Left forelimb (tissue), 1 donor: ENCODE measurements at places on chromosomes 2 and 18.
A peak's percentile ranks its signal among the peaks of the same experiment; 100 is the strongest.

- no peak for DNase-seq
Measured at GRCh38 chr18:47050468-47050867, 15.0 kb upstream of the ELOA2 start.

GRCh38 chr2:234841321-234842015 is 110.3 kb upstream of the SH3BP4 start:
- no peak for DNase-seq

DNA sequence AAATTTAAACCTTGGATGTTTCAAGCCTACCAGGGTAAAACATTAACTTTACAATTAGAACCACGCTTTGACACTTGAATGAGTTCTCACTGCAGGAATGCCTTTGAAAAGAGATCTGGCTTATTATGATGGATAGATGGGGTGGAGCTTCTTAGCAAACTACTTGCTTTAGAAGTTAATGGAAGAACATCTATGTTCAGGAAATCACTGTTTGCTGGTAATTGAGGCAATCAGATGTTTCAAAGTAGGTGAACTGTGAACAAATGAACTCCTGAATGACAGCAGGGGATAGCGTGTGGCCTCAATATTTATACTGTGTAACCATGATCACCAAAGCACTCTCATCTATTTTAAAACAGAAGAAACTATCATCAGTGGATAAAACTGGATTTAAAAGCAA is 383.6 kb downstream of the PIK3C3 start:
- no peak for DNase-seq

- DNase-seq = no peak
Measured at GRCh38 chr2:225737556-225737955, 338.0 kb downstream of the NYAP2 start.

- DNase-seq = no peak
Measured at GRCh38 chr2:54773233-54773632, 49.8 kb downstream of the EML6 start.

GRCh38 chr2:41644936-41645335 is 402.9 kb upstream of the PKDCC start:
- no peak for DNase-seq

DNA sequence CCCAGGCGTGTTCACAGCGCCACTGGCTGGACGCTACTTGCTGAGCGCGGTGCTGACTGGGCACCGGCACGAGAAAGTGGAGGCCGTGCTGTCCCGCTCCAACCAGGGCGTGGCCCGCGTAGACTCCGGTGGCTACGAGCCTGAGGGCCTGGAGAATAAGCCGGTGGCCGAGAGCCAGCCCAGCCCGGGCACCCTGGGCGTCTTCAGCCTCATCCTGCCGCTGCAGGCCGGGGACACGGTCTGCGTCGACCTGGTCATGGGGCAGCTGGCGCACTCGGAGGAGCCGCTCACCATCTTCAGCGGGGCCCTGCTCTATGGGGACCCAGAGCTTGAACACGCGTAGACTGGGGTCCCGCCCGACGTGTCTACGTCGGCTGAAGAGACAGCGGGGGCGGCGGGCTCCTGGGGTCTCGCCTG is 891 bp upstream of the KHK start:
- no peak for DNase-seq

GRCh38 chr2:9168821-9169221 is 37.8 kb upstream of the ASAP2 start:
- DNase-seq = no peak

DNA sequence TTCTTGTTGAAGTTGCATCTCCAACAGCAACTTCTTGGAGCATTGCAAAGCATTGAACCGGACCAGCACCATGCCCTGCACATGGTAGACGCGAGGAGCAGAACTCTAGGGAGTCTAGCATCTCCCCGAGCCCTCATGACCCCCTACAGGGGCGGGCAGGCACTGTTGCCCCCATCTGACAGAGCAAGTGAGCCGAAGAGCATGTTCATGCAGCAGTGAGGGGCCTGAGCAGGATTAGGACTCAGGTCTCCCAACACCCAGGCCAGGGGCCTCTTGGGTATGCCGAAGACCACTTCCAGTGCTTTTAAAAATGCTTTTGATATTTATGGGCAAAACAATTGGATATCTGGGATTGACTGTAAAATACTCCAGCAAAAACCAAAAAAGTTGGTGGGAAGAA is 163.3 kb downstream of the TFCP2L1 start:
- DNase-seq = no peak

GRCh38 chr2:1162768-1163584 is 212.3 kb downstream of the SNTG2 start:
- DNase-seq = no peak

DNA sequence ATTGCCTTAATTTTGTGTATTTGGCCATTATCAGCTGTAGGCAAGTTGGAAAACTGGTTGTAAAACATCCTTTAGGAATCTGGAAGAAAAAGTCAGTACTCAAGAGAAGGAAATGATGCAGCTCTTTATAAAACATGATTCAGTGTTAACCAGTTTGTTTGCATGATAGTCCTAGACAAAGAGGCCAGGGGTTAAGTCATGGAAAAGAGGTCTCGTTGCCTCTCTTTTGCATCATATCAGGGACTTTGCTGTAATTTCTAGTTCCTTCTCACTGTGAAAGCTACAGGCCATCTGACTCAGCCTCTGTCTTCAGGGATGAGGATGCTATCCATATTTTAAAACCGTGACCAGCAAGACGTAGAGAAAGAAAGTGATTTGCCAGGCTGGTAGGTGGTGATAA is 38.0 kb downstream of the NPAS2 start:
- no peak for DNase-seq

DNA sequence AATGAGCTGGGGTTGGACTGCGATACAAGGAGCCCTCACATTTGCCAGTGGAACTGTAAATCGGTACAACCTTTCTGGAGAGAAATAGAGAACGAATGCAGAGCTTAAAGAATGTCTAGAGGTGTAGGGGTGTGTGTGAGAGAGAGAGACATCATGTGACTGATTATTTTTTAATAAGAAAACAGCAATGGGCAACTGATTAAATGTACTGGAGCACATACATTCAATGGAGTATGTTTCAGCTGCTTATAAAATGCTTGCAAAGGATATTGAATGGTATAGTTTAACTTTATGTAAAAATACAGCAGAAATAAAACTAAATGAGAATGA is 391 bp upstream of the TMEM17 start:
- no peak for DNase-seq

GRCh38 chr2:205699515-205700289 is 17.4 kb downstream of the NRP2 start:
- no peak for DNase-seq

- no peak for DNase-seq
Measured at GRCh38 chr18:35983818-35984217, 11.3 kb downstream of the RMP24 start.

- peak; percentile 55 for DNase-seq
Measured at GRCh38 chr18:78773819-78774218, 205.8 kb upstream of the SALL3 start.

DNA sequence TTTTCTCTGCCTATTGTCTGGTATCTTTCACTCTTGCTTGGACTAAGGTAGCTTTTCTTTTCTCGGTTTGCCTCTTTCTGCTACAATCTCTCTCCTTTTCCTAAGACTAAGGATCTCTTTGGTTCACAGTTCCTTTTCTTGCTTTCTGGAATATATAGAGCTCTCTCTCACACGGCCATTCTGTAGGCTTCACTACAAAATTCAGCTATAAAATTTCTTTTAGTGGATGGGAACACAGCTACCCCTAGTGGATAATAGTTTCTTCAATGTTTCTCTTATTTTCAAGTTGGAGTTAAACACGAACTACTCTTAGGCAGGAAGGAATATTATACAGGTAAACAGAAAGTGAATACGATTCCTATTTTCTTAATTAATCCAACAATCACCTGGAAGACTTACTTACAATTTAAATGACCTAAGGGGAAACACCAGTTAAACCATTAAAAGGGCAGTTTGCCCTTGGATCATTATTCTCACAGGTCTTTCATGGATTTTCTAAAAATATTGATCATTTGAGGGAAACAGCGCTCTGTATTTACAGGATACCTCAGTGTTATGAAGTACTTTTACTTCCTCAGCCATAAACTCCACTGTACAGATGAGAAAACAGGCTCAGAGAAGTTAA is 140.5 kb downstream of the LRP2 start:
- DNase-seq = no peak

DNA sequence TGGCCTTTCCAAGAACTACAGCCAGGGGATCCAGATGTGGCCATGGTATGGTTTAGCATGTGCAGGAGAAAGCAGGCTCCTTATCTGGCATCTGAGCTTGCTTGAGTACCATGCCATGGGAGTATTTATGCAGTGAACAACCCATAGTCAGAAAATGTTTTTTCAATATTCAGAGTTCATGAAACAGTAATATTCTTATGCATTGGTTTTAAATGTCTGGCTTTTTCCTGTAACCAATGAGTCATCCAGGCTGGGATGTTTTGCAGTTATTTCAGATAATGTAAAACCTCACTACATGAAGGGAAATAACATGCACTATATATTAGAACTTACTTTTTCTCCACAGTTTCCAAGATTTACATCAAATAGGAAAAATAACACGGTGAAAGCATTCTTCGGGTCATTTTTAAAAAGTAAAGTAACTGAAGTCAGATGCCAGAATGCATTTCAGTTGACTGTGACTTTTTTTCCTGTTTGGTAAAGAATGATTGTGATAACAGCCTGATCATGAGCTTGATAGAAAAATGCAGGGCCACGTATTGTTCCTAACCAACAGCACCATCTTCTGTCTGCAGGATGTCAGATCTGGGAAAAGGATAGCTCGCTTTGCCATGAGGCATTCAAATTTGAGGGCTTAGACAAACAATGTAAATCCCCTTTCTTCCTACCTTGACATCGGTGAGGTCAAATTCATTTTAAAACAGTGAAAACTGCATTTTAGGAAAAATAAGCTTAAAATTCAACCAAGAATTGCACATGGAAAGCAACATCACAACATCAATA is 152.8 kb downstream of the DSC3 start:
- no peak for DNase-seq

DNA sequence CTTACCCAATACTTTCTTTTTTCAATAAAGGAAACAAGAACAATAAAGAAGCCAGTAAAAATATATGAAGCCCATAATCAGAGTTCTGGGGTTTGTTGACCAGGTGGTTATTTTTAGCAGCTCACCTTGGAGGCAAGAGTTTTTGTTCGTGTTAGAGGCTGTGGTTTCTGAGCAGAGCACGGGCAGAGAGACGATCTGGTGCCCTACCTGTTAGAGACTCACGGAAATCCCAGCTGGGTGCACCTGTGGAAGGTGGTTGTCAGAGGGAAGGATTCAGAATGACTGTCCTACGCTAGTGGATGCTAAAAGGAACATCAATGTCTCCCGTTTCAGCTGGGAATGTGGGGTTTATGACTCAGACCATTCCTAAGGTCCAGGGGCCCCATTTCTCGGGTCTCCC is 87.6 kb downstream of the NRP2 start:
- DNase-seq = no peak

DNA sequence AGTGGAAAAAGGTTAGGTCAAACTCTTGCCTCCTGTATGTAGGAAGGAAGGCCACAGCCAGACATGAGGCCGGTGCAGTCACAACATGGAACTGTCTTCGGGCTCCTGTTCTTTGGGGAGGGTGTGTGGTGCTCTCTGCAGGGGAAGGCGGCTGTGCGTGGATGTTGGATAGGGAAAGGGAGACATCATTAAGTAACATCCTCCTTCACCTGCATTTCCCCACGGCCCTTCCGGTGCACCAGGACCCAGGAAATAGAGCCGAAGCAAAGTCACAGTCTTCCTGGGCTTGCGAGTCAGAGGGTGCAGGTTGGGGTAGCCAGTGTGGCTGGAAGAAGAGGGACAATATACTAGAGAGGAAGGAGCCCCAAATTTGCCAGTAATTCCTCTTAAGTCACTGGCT is 78.9 kb upstream of the SMAD7 start:
- no peak for DNase-seq

DNA sequence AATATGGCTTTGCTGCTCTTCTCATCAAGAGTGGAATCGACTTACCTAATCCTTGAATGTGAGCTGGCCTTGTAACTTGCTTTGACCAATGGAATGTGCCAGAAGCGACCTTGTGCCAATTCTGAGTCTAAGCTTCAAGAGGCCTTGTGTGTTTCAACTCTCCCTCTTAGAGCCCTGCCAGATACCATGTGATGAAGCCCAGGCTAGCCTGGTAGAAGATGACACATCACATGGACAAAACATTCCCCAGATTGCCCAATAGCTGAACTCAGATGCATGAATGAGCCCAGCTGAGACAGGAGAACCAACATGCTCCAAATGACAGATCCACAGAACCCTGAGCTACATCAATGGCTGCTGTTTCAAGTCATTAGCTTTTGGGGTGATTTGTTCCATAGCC is 4.2 kb upstream of the KLHL14 start:
- no peak for DNase-seq

GRCh38 chr2:207071820-207072219 is 93.9 kb downstream of the KLF7 start:
- DNase-seq = no peak

- DNase-seq = peak; percentile 66
Measured at GRCh38 chr18:26550998-26551694, 2.8 kb upstream of the KCTD1 start.

- no peak for DNase-seq
Measured at GRCh38 chr18:33875029-33875565, 297.1 kb downstream of the ASXL3 start.

DNA sequence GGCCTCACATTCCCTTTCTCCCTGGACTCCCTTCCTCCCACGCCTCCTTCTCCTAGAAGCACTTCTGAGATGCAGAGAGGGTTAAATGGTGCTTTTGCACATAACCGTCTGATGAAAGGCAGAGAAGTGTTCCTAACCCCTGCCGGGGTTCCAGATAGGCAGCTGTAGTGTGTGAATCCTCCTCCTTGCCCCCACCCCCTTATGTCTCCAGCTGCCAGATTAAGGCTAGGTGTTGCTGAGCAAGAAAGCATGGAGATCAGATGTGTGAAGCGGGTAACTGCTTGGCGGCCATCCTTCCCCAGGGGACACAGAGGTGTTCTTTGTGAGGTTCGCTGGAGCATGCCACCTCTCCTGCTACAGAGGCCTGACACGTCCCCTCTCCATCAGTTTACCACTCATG is 88.3 kb downstream of the NRP2 start:
- DNase-seq = no peak

DNA sequence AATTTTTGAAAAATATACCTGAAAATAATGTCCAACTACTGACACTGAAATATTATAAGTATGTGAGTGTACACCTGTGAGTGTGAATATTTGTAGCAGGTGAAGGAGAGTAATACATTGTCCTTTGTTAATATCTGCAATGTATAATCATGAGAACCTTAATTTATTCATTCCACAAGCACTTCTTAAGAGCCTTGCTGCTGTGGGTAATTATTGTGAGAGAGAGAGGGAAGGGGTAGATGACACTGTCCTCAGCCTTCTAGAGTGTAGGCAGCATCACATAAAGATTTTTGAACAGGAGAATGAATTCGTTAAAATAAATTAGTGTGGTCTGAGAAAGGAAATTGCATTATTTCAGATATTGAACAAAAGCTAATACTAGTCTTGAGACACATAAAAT is 157.2 kb downstream of the MAP2 start:
- no peak for DNase-seq

GRCh38 chr18:58337686-58338085 is 291.2 kb downstream of the ALPK2 start:
- DNase-seq = no peak

GRCh38 chr2:205352593-205352992 is 329.7 kb upstream of the NRP2 start:
- no peak for DNase-seq

GRCh38 chr2:60095903-60096302 is 457.6 kb downstream of the BCL11A start:
- DNase-seq = no peak
